Hematopoietic multipotent progenitor cell treated with erythropoietin and hydrocortisone succinate and interleukin-3 and kit ligand, for 6 days (in vitro differentiated cells): ENCODE measurements at places on chromosomes 1 and 21.

DNA sequence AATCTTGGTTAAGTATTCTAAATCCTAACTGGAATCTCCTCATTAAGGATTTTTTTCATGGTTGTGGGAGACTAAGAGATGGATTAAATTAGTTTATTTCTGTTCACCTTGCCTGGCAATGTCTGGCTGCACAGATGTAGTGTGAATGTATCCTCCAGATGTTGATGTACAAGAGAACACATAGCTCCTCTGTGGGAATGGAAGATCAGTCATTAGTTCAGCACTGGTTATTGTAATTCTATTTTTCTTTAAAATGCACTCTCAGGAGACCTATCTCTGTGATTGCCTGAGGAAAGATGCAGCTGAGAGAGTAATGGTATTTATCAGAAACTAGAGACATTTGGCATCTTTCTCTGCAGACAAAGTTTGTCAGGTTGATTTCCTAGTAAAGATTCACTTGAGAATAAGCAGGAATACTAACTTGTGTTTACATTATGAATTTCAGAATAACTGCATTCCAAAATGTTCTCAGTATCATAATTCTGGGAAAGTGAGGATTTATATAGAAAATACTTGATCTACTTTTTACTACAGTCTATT lies 178.6 kb downstream of the GIPC2 start:
- DNase-seq: no peak

DNA sequence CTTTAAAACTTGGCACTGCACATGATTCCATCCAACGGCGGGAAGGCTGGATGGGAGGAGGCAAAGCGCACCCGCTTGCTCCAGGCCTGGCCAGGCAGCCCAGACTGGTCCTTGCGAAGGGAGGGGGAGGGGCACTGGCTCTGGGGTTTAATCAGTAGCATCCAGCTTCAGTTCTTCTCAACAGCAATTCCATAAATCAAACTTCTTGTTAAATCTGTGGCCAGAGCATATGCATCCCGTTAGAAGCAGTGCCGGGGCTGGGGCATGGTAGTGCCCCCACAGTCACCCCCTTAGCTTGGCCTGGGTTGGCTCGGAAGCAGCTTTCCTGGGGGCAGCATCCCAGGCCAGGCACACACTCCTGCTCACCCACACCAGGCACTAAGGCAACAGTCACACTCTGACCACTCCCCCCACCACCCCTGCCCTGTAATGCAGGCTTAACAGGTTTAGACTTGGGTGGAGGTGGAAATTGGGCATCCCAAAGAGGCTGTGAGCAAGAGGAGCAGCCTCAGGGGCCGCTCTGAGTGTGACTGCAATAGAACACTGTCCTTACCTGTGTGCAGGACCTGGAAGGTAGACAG lies 94.1 kb upstream of the CASZ1 start:
- no peak for DNase-seq

DNA sequence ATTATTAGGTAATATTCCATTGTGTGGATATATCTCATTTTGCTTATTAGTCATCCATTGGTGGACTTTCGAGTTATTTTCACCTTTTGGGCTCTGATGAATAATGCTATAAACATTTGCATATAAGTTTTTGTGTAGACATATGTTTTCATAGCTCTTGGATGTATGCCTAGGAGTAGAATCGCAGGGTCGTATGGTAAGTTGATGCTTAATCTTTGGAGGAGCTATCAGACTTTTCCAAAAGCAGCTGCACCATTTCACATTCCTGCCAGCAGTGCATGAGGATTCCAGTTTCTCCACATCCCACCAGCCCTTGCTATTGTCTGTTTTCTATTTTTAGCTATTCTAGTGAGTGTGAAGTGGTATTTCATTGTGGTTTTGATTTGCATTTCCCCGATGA lies 120.3 kb upstream of the TMEM51 start:
- no peak for DNase-seq

- DNase-seq: no peak
These were observed 14.4 kb downstream of the SOX13 start for GRCh38 chr1:204087181-204087892.

- no peak for DNase-seq
These were observed 122.1 kb upstream of the RGS1 start for GRCh38 chr1:192453360-192453992.

GRCh38 chr1:161498646-161499045 lies 6.6 kb upstream of the FCGR2A start:
- no peak for DNase-seq

- DNase-seq: no peak
These were observed 68.8 kb downstream of the JMJD4 start for GRCh38 chr1:227666286-227666685.

- DNase-seq: no peak
These were observed 5.1 kb downstream of the FHAD1 start for GRCh38 chr1:15251857-15252835.

DNA sequence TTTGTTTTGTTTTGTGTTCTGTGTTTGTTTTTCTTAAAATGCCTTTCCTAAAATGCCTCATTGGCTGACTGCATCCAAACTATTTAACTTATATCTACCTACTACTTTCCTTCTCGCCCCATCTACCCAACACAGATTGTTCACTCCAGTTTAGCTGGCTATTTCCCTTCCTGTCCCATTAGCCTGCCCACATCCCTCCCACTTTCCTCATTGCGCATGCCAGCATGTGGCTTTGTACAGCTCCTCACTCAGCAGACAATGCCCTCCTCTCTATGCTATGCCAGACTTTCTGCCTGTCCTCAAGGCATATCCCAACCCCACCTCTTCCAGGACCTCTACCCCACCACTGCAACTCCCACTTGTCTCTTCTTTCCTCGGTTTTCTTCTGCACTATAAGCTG lies 94.7 kb upstream of the C1orf21 start:
- no peak for DNase-seq

DNA sequence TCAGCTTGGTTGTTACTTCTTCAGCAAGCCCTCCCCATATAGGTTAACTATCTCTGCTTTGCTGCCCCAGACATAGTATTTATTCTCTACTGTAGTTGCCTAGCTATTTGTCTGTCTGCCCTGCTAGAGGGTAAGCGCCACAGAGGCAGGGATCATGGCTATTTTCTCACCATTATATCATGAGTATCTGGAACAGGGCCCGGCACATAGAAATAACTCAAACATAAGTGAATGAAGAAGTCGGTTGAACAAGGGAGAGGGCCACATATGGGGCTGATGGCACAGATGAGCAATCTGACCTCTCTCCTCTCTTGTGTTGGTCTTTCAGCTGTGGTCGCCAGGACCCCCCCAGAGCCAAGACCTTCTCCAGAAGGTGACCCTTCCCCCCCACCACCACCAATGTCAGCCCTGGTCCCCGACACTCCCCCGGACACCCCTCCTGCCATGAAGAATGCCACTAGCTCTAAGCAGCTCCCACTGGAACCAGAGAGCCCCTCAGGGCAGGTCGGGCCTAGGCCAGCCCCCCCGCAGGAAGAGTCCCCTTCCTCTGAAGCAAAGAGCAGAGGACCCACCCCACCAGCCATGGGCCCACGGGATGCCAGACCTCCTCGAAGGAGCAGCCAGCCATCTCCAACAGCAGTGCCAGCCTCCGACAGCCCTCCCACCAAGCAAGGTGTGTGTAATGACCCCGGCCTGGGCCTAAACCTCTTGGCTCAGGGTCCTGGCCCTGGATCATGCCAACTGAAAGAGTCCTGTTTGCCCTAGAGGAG lies 14.9 kb downstream of the MAP7D1 start:
- no peak for DNase-seq

- no peak for DNase-seq
These were observed 39.3 kb upstream of the TENT5C start for GRCh38 chr1:117566556-117566955.

- DNase-seq: peak; percentile 87
These were observed 24.2 kb downstream of the PDE9A start for GRCh38 chr21:42677339-42678321.

DNA sequence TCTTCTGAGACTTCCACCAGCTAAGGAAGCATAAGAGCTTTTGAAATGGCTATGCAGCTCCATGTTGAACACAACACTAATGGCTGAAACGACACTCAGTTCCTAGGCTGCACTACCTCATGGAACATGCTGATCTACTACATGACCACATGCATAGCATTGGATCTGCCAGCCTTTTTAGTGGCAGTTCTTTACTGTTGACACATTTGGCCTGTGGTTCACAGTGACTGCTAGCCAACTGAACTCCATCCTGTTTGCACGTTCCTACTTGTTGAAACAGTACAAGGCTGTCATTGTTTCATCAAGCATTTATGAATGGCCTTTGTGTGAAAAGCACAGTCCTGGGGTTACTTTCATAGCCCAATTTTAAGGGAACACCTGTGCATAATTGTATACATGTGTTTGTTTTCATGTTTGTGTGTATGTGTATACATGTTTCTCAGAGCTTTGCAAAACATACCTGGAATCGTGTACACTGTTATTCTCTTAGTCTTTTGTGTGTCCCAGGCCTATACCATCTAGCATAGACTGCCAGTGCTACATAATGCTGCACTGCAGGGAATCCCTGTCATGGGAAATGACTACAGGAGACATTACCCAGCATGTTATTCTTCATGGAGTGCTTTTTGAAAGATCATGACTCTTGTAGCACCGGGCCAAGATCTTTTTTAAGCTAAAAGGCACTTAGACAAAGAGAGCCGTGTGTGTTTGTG lies 179.6 kb upstream of the ESRRG start:
- DNase-seq: no peak
